RPMI8226 (cell line): ENCODE measurements at places on chromosomes 1 and 21.

- no peak for DNase-seq
Measured at GRCh38 chr1:242692988-242693387, 168.5 kb upstream of the PLD5 start.

GRCh38 chr1:239719642-239720258, 333.4 kb downstream of the CHRM3 start:
- no peak for DNase-seq

- no peak for DNase-seq
Measured at GRCh38 chr1:33649759-33650158, 177.3 kb downstream of the ZSCAN20 start.

GRCh38 chr21:32523988-32524719, 61.2 kb downstream of the TCP10L start:
- DNase-seq = no peak

GRCh38 chr1:160330119-160330518, 12.9 kb downstream of the COPA start:
- DNase-seq = no peak

- no peak for DNase-seq
Measured at GRCh38 chr1:31460027-31460426, 47.0 kb downstream of the SERINC2 start.

DNA sequence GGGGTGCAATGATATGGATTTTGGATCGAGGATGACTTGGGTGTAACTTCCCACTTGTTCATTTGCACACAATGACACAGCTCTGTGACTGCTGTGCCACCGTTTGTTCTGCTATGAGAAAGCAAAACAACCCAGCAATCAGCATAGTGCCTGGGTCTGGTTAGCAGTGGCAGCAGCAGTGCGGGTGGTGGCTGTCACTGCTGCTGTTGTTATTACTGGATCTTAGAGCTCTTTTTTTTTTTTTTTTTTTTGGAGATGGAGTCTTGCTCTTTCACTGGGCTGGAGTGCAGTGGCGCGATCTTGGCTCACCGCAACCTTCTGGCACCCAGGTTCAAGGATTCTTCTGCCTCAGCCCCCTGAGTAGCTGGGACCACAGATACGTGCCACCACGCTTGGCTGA, 56.9 kb downstream of the TBCE start:
- DNase-seq = no peak

DNA sequence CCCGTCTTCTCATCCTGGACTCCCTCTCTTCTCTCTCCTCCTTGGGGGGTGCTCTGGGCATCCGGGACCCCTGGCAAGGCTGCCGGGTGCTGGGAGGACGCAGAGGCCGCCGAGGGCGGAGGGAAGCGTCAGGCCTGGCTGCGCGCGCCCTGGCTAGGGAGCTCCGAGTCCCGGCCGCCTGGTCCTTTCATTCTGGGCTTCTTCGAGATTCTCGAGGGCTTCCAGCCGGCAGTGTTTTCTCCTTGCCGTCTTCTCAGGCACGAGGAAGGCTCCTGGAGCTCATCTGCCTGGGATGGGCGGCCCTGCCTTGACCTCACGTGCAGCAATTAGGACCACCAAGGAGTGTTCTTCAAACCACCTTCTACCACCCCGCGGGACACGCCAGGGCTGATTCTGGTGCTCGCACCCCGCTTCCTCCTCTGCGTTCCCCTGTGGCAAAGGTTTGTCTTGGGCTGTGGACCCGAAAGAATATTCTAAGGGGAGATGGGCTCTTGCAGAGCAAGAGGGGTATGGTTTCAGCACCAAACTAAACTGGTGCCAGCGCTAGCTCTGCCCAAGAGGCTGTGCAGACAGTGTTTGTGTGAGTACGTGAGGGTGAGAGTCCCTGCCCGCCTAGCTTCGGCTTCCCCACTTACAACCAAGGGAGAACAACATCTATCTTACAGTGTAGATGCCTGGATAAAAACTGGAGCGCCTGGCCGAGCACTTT, 36.5 kb downstream of the PIK3CD start:
- DNase-seq = peak; percentile 59

DNA sequence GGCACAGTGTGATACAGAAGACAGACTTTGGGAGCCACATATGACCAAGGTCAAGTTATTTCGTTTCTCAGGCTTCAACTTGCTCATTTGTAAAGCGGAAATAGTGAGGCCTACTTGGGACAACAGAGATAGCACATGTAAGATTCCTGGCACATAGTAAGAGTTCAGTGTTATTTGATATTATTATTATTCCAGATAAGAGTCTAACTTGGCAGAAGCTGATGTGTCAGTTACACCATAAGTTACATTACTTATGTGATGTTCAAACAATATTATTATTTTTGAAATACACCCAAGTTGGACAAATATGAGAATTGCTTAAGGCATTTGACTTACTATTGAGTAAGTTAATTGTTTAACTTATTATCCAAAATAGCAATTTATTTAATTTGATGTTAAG, 10.2 kb upstream of the CYP4X1 start:
- no peak for DNase-seq

DNA sequence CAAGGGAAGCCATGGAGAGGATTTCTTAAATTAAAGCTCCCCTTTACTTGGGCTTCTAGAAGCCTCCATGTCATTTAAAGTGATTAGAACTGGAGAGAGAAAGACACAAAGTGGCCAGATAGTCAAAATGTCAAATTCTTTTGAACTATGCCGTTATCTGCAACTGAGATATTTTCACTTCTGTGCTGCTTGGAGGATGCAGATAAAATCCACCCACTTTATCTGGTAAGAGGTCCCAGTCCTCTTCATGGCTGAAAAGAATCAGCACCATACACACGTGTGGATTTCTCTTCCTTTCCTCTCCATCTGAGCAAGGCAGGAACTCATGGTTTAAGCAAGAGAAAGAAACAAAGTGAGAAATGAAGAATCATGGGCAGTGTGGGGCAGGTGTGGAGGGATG, 276.9 kb upstream of the RUNX1 start:
- DNase-seq = no peak

GRCh38 chr21:29346771-29347170, 48.0 kb downstream of the BACH1 start:
- no peak for DNase-seq
